ENCODE measurements at places on chromosomes 13 and 19.
A peak's percentile ranks its signal among the peaks of the same experiment; 100 is the strongest.

GRCh38 chr19:7868671-7869452 lies 5.3 kb downstream of the PRR36 start:
- peak; percentile 55 for DNase-seq

- DNase-seq, result no peak
Observed at GRCh38 chr13:99178636-99179035, 22.0 kb upstream of the UBAC2 start.

- DNase-seq, result peak; percentile 66
Observed at GRCh38 chr19:24086974-24087595, at the start of gene ZNF254. TSS of gene ZNF254 (plus strand) at chr19:24087187. CDS start at chr19:24087308, 121 bp downstream.

DNA sequence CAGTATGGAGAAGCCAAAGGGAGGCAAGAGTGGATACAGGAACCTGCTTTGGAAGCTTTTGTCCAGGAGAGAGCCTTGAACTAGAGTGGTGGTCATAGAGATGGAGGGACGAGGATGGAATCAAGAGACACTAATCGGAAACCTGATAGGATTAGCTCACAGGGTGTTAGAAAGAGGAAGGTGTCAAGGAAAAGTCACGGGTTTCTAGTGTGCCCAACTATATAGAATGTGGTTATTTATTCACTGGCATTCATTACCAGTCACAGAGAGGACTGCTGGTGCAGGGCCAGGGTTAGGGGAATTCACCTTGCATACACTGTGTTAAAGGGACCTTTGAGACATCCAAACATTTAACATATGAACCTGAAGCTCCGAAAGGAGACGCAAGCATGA lies 43.4 kb upstream of the URAD start:
- DNase-seq, result no peak

GRCh38 chr13:36608474-36608873 lies 65.3 kb upstream of the SERTM1 start:
- no peak for DNase-seq

Measured in stimulated activated CD4-positive, alpha-beta T cell treated with anti-CD3 and anti-CD28 coated beads, Interleukin-1b, Interleukin-23, amount 100 ng/mL, for 24 hours (primary cell).